Spinal cord (tissue), 10 donors: ENCODE measurements at places on chromosomes 3 and 15.
A peak's percentile ranks its signal among the peaks of the same experiment; 100 is the strongest.

- DNase-seq: peak; percentile 85
Observed at GRCh38 chr3:62229211-62229610, 144.1 kb downstream of the FEZF2 start.

DNA sequence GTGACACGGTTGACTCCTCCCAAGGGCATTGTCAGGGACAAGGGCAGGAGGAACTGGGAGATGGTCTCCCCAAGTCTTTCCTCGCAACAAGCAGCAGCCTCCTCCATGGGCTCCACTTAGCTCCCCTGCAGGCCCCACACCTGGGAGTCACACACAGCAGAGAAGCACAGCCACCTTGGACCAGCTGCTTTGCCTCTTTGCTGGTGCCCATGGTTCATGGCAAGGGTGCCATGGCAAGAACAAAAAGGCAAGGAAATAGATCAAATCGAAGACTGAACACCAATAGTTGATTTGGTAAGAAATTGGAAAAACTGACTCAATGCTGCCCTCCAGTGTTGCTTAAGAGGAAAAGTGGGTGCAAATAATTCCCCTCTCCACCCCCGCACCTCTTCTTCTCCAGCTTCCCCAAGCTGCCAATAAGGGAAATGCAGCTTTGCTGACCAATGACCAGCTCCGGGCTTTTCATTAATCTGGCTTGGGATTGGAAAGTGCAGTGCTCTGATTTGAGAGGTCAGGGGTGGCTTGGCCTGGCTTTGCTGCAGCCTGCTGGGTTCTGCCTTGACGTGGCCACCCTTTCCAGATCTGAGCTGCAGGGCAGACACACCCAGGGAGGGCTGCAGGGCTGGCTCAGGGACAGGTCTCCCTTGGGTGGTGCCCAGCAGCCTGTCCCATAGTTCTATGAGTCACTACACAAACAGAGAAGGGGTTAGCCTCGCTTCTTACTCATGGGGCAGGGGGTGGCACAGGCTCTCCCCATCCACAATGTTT is 162.0 kb downstream of the KLF13 start:
- peak; percentile 52 for DNase-seq

DNA sequence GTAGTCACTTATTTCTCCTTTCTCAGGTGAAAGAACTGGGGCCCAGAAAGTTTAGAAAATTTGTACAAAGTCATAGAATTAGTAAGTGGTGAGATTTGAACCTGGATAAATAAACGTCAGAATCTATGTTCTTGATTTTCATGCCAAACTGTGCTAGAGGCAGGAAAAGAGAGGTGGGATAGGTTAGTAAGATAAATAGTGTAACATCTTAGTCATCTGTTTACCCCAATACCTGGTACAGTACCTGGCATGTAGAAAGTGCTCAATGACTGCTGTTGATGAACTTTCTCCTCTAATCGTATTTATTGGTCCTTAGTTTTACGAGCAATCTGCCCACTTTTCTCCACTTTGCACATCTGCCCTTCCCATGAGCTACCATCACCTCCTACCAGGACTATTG is 124.9 kb downstream of the MITF start:
- no peak for DNase-seq

- peak; percentile 64 for DNase-seq
Observed at GRCh38 chr15:71411538-71412482, 296.5 kb downstream of the THSD4 start.

GRCh38 chr15:68389936-68390817 is 41.8 kb downstream of the ITGA11 start:
- no peak for DNase-seq

DNA sequence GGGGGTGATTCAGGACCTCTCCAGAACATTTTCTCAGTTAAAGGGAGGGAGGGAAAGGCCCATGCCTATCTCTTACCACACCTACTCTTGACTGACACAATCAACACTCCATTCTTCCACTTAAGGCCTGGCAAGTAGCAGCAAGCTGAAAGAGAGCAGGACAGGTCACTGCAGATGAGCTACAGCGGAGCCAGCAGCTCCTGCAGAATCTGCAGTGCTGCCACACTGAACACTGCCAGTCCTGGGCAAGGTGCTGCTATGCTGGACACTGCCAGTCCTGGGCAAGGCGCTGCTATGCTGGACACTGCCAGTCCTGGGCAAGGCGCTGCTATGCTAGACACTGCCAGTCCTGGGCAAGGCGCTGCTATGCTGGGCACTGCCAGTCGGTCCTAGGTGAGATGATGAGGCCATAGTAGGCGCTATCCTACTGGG is 143.7 kb downstream of the MYLK start:
- DNase-seq: no peak

DNA sequence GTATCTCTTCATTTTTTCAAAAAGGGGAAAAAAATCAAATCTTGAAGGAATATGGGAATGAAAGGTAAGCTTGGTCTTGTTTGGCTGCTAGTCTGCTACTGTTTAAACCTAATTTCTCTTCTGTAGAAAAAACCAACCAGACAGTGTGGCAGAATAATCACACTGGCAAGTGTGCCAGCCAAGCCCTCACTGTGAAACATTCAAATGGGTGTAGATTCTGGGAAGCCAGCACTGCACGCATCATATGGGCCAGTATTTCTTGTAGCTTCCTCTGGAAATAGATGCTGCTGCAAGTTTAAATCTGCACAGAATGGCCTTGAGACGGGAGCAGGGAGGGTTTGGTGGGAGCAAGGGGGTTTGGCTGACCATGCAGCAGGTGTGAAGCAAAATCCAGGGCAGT is 62.1 kb downstream of the POMGNT2 start:
- no peak for DNase-seq

GRCh38 chr3:46876313-46877300 is 914 bp upstream of the PTH1R start:
- no peak for DNase-seq

GRCh38 chr3:181794011-181794790 is 82.5 kb downstream of the SOX2 start:
- DNase-seq: no peak

GRCh38 chr15:69629631-69630161 is 177.1 kb downstream of the RPLP1 start:
- no peak for DNase-seq

- DNase-seq: no peak
Observed at GRCh38 chr3:128080323-128081080, 28.3 kb downstream of the SEC61A1 start.

- DNase-seq: no peak
Observed at GRCh38 chr15:50906954-50907600, 1.4 kb upstream of the AP4E1 start.

DNA sequence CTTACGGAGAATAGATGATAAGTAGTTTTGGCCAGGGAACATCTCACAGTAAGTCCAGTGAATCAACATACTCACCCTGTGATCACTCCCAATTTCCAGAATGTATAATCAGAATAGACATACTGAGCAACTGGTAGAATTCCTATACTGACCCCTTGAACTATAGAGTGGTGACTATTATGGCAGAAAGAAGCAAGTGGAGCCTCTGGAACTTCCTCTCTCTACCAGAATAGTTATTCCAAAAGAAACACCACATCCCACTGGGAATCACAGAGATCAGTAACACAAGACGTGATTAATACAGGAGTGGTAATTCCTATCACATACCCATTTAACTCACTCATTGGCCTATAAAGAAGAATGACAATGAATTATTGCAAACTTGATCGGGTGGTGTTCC is 50.1 kb upstream of the TRIM42 start:
- DNase-seq: no peak

- DNase-seq: no peak
Observed at GRCh38 chr3:28935146-28935545, 345.7 kb upstream of the RBMS3 start.

DNA sequence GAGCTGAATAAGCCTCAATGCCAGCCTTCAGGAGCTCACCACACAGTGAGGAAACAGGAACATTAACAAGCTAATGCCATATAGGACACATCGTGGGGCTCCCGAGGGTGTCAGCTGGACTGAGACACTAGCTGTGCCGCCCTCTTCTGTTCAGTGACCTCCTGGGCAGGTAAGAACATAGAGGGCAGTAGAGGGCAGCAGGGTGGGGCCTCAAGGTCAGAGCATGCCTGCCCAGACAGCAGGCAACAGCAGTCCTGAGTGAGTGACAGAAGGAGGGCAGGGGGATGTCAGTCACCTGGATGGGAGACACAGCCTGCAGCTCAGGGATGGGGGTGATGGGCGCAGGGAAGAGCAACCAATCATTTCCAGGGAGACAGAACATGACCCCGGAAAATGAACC is 15.5 kb downstream of the NTRK3 start:
- DNase-seq: no peak

DNA sequence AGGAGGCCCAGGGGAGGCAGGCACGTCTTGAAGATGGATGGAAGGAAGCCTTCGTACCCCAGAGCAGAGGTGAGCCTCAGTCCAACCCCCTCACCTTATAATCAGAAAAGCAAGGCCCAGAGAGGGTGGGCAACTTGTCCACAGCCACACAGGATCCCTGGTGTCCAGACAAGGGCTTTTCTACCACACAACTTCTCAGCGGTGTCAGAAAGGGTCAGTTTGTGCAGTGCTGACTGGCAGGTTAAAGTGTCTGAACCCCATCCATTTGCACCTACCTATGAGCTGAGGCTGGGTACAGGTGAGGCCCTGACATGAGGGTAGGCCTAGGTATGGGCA is 8.6 kb downstream of the IGDCC3 start:
- no peak for DNase-seq

DNA sequence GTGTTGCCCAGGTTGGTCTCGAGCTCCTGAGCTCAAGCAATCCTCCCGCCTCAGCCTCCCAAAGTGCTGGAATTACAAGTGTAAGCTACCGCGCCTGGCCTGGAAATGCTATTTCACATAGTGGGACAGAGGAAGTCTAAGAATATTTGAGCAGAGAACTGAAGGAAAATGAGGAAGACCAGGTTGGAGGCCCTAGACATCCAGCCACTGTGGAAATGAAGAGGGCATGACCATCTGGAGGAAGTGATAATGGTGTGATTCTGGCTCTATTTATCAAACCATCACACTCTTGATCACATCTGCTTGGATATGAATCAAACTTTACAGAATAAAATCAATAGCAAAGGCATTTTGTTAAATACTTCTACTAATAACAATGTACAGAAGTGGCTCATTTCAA is 65.9 kb upstream of the ARHGEF3 start:
- no peak for DNase-seq

- no peak for DNase-seq
Observed at GRCh38 chr15:98519767-98520550, 128.4 kb upstream of the IGF1R start.

- DNase-seq: no peak
Observed at GRCh38 chr15:63022663-63023062, 19.9 kb upstream of the TPM1 start.

DNA sequence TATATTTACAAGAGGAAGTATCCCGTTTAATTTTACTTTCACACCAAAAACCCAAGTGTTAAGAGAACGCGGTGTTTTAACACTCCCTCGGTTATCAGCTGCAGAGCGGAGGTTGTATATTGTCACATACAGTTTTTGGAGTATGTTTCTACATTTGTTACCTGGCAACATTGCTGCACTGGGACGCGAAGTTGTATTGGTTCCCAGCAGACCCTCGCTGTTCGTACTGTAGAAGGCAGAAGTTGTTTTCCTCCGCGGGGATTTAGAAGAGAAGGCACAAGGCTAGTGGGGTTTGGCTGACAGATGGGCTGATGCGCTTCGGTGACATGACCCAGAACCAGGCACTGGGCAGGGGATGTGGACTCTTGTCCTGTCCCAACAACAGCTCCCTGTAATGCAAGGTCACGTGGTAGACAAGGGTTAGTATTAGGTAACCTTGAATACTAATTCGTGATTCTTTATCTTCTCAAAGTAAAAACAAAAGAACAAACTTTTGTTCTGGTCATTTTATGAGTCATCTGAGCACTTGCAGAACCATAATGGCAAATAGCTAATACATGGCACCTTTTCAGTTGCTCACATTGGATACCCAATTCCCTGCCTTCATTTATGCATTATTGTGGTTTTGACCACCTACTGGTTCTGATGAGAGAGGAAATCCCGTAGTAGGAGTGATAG is 230.4 kb upstream of the BHLHE40 start:
- no peak for DNase-seq

DNA sequence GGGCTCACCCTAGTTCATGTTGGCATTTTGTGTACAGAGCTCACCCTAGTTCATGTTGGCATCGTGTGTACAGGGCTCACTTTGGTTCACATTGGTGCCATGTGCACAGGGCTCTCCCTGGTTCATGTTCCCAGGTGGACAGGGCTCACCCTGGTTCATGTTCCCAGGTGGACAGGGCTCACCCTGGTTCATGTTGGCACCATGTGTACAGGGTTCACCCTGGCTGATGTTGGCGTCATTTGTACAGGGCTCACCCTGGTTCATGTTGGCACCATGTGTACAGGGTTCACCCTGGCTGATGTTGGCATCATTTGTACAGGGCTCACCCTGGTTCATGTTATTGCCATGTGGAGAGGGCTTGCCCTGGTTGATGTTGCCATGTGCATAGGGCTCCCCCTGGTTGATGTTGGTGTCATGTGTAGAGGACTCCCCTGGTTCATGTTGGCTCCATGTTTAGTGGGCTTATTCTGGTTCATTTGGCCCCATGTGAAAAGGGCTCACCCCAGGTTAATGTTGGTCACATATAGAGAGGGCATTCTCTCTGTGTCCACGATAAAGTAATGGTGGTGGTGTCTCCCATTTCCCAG is 31.7 kb upstream of the NR2C2 start:
- DNase-seq: peak; percentile 29

DNA sequence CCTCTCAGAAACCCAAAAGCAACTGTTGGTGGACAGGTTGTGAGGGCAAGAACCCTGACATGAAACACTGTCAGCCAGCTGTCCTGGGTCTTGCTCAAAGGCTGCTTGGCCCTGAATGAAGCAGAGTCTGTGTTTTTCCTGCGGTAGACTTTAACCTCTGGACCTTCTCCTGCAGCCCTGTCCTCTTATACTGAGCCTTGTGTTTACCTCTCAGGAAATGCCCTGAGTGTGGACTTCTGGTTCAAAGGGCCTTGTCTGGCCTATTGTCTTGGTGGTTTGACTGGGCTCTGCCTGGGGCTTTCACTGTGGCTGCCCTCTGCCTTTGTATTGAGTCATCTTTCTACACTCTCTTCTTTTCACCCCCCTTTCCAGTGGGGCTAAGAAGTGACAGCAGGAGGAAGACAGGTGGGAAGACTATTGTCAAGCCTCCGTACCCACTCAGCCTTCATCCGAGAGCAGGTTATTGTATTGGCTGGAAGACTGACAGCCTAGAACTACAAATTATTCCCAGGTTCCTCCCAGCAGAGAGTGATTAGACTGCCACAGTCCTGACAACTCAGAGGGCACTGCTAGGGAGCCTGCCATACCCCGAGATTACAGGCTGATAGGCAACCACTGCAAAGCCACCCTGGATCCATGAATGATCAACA is 3.5 kb downstream of the SEC13 start:
- DNase-seq: no peak

GRCh38 chr15:70153921-70154717 is 56.4 kb upstream of the TLE3 start:
- no peak for DNase-seq

DNA sequence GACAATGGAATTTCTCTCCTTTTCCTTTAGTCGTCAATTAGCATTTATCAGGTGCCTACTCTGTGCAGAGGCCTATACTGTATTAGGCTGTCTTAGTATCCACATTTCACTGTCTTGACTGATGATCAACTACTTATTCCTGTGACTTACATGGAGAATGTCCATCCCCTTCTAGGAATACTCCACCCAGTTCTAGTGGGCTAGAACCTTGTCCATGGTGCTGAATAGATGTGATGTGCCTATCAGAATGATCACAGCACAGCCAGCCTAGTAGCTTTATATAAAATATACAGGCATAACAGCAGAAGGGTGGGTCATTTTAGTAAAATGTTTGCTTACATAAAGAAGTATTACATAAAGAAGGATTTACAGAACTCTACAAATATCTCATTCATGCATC is 621.4 kb downstream of the PDCD6IP start:
- DNase-seq: peak; percentile 10

GRCh38 chr15:89099968-89100367 is 11.7 kb downstream of the ABHD2 start:
- no peak for DNase-seq

- DNase-seq: no peak
Observed at GRCh38 chr3:130688015-130688688, 58.5 kb downstream of the PIK3R4 start.
